ENCODE measurements at places on chromosomes 16 and 17.

DNA sequence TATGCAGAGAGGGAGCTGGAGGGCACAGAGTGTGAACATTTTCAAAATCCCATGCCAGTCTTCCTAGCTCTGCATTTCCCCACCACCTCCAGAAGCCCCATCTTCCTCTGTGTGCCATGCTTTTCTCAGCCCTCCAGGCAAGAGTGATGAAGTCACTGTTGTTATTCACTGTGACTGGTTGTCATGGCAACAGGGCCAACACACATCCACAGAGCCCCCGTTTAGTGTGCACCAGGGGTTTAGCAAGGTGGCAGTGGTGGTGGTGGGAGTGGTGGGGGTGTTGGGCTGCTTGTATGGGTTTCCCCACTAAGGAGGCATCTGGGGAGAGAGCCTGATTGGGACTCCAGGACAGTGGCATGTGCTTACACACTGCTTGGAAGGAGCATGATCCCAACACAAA lies 309.9 kb upstream of the ASIC2 start:
- DNase-seq = no peak

DNA sequence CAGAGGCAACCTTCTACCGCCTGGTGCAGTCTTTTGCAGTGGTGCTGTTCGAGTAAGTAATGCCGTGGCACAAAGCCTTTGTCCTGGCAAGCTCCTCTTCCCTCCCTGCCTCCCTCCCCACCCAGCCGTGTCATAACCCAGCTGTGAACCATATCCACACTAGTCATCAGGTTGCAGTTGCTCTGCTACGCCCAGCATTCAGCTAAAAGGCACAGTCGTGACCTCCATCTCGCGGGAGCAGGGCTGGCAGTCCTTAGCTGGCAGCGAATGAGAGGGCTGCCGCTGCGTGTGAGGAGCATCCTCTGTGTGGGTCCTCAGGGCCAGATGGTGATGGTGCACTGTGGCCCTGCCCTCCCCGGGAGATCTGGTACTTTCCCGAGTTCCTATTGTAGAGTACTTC lies 39.3 kb downstream of the CIBAR2 start:
- peak; percentile 46 for DNase-seq

GRCh38 chr16:24538756-24539294 lies 541 bp upstream of the RBBP6 start:
- DNase-seq = no peak

GRCh38 chr17:78124081-78124835 lies 4.3 kb downstream of the TMC6 start:
- no peak for DNase-seq

GRCh38 chr17:9110501-9110900 lies 89.2 kb downstream of the NTN1 start:
- DNase-seq = no peak

- DNase-seq = no peak
These were observed 123.6 kb downstream of the CMIP start for GRCh38 chr16:81567987-81568748.

DNA sequence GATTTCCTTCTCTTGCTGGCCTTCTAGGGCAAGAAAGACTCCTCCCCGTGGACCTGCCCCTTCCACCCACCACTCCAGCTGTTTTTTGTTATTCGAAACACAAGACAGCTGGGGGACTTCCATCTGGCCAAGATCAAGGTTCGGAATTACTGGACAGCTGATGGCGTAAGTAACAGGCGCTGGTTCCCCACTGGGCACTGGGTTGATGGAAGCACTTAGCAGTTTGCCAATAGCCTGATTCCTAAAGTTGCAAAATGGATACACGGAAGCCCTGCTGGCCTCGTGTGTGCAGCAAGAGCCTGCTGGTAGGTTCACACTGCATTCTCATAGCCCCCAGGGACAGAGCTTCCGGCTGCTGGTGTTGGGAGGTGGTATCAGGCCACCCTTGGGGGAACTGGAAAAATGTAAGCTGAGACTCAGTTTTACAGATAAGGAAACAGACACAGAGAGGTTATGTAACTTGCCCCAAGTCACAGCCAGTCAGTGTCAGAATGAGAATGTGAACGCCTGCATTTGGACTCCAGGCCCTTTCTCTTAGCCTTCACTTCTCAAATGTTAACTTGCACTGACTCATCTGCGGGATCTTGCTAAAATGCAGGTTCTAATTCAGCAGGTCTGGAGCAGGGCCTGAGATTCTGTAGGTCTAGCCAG lies 171.7 kb downstream of the KATNIP start:
- DNase-seq = peak; percentile 77

DNA sequence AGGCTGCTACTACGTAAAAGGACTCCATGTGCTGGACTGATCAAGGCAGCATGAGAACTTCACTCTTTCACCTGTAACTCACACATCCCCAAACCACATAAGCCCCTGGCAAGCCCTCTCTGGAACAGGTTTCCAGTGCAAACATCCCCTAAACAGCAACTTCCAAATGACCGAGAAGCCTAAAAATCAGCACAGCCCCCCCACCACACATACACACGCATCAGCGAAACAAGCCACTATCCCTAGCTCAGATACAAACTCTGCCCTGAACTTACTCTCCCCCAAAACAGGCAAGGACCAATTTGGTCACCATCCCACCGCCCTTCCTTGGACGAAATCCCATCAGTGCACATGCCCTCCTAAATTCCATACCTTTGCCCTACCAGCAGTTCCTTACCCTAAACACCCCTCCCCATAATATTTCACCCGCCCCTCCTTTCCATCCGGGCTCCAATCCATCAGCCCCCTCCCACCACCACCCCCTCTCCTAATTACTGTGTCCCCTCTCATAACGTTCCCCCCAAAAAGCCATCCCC lies 735 bp downstream of the LSM12 start:
- no peak for DNase-seq

- no peak for DNase-seq
These were observed 94.1 kb downstream of the GPR139 start for GRCh38 chr16:19979638-19980037.

GRCh38 chr17:44636562-44636961 lies 19.7 kb upstream of the MEIOC start:
- DNase-seq = peak; percentile 26
